ENCODE measurements at places on chromosomes 2 and 18.

- no peaks in the 10 kb centered on the region for H3K36me3 ChIP-seq
- H3K27ac ChIP-seq: no peak overlapping the region
- H3K4me1 ChIP-seq: no peaks in the 10 kb centered on the region
- H3K27me3 ChIP-seq: no peaks in the 10 kb centered on the region
Measured at GRCh38 chr2:166984188-166984587, 95.9 kb downstream of the XIRP2 start.

DNA sequence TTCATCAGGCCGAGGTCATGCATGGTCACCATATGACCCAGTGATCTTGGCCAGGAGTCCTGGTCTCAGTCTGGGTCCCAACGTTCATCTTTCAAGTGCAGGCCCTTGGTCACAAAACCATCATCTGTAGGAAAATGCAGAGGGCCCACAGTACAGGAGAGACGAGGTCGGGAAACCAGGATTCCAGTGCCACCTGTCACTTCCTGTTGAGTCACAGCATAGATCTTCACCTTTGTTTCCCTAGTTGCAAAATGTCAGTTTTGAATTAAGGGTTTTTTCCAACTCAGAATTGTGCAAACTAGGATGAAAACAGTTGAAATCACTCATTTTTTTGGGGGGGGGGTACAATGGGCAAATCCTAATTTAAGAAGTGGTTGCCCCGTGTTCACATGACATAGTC, 162.2 kb downstream of the INSIG2 start:
- no peaks in the 10 kb centered on the region for H3K4me1 ChIP-seq
- no peak for DNase-seq
- H3K4me3 ChIP-seq: no peak overlapping the region
- no peak overlapping the region for H3K27ac ChIP-seq

GRCh38 chr2:1011006-1011405, 60.4 kb downstream of the SNTG2 start:
- H3K27me3 ChIP-seq: no peaks in the 10 kb centered on the region
- DNase-seq: no peak
- H3K36me3 ChIP-seq: no peaks in the 10 kb centered on the region
- H3K4me1 ChIP-seq: no peaks in the 10 kb centered on the region
- no peak overlapping the region for H3K27ac ChIP-seq

DNA sequence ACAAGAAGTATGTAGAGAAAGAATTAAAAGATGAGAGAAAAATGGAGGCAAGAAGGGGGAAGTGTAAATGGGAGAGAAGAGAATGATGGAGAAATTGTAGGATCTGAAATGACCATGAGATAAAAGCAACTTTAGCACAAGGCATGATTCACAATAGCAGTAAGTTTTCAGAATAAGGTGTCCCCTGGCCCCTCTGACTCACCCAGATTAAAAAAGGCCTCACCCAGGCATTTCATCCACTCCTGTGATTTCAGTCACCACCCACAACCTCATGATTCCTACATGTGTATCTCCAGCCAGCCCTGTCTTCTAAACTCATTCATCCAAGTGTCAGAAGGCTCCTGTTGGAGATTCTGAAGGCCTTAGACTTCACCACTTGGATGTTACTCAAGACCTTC, 56.6 kb downstream of the SP100 start:
- no peak overlapping the region for H3K4me3 ChIP-seq
- peak overlapping the region; percentile 58 for H3K27ac ChIP-seq
- DNase-seq: no peak
- H3K27me3 ChIP-seq: no peaks in the 10 kb centered on the region

GRCh38 chr2:218858138-218858445, 1.5 kb upstream of the WNT6 start:
- no peak overlapping the region for H3K4me3 ChIP-seq
- peaks cover 6% of the 10 kb centered on the region for H3K4me1 ChIP-seq
- DNase-seq: no peak
- H3K27me3 ChIP-seq: peaks cover 90% of the 10 kb centered on the region
- H3K27ac ChIP-seq: no peak overlapping the region

DNA sequence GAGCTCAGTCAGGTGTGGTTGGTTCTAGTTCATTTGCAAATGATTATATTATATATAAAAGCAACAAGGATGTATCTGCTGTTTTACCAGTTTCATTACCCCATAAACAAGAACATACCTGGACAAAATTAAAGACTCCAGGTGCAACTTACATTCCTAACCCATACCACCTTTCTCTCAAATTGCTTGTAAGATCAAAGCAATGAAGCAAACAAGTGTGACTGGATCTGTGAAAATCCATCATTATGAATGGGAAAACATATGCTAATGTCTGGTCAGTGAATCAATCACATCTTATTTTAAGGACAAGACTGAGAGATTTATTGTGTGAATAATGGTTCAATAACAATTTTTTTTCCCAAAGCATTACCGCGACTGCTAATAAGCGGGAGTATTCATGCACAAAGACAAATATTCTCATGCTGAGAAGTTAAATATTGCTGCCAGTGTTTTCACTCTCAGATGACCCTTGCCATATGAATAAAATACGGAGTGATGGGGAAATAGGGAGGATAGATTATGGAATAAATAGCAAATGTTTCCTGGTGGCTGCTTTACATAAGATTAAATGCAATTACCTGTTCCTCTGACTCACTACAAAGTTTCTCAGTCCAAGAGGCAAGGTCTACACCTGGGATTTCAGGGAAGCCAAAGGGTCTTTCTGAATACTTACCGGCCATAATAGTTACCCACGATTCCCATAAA, 59.3 kb downstream of the WDR75 start:
- H3K27me3 ChIP-seq: no peaks in the 10 kb centered on the region
- DNase-seq: no peak
- H3K27ac ChIP-seq: no peak overlapping the region
- H3K4me3 ChIP-seq: no peak overlapping the region

DNA sequence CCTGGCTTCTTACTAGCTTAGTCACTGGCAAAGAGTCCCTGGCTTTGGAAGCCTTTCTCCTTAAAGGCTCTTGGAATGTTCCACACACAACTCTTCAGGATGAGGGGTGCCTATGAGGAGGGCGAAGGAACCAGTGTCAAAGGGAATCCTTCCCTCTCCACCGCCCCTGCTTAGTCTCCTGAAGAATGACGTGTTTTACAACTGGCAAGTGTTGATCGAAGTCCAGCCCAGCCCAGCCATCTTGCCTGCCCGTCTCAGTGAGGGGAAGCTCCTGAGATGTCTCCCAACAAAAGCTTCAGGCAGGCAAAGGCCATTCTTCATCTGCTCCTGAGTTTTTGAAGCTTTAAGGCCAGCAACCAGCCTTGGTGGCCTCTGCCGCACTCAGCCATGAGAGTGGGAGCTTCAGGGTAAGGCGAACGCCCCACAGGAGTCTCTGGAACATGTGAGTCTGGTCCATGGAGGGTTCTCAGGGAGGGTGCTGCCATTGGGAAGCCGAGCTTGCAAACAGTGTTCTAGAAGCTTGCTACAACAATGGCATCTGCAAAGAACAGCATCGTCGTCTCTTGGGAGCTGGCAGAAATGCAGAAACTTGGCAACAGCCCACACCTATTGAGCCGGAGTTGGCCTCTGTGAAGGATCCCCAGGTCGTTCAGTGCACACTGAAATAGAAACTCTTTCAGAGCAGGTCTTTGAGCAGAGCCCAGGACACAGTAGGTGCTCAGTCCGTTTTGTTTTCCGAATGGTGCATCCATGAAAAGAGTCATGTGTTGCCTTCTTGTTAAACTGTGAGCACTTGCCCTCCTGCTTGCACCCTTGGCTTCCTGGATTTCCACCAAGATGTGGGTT, 220.7 kb downstream of the SEPTIN10 start:
- no peak for DNase-seq
- no peak overlapping the region for H3K4me3 ChIP-seq
- peaks cover 21% of the 10 kb centered on the region for H3K27me3 ChIP-seq
- no peak overlapping the region for H3K27ac ChIP-seq

DNA sequence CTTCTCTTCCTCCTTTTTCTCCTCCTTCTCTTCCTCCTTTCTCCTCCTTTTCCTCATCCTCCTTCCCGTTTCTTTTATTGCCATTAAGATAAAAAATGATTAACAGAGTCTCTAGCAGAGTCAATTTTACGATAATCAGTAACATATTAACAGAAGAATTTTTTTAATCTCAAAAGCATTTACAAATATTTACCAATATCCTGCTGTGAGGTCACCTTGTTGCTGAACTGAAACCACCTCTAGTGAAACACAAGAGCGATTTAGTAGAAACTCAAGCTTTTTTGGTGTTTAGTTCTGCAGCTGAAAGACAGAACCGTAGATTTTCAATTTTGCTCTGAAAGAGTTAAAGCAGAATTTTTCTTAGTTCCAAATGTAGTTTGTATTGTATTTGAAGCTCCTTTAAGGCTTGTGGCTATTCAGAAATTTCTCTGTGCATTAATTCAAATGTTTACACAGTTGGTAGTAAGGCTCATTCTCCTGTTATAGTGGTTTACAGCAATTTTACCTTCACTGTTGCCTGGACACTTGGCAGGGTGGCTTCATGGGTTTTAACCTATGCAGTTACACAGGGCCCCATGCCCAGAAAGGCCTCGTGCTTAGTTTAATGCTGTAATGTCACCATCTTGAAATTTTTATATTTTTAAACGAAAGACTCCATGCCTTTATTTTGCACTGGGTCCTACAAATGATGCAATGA, 1106.6 kb upstream of the FAM98A start:
- no peak overlapping the region for H3K4me3 ChIP-seq
- no peaks in the 10 kb centered on the region for H3K27me3 ChIP-seq
- H3K4me1 ChIP-seq: no peaks in the 10 kb centered on the region

DNA sequence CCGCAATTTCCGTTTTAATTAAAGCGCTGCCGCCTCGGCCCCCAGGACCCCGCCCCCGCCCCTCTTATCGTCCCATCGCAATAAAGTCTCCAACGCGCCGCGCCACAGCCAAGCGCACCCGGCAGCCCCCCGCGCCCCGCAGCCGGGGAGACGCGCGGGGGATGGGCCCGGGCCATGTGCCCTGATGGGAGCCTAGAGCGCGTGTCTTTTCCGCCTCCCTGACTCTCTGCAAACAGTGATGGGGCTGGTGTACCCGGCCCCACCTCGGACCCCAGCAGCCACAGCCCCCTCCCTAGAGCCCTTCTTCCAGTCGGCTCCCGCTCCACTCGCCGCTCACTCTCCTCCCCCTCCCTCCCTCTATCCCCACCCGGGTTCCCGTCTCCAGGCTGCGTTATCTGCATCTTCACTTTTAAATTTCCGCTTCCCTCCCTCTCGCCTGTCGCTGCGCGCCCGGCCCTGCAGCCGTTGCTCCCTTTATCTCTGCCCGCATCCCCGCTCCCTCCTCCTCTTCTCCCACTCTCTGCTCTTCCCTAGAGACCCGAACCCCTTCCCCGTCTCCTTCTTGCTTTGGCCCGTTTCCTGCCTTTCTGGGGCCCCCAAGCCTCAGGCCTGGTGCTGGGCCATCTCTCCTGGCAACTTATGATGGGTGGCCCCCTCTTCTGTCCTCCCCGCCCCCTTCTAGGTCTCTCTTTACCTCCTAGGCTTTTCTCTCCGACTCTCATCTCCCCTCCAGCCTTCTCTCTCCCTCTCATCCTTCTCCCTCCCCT, 524 bp upstream of the FEV start:
- peaks cover 37% of the 10 kb centered on the region for H3K4me1 ChIP-seq
- H3K4me3 ChIP-seq: no peak overlapping the region
- H3K36me3 ChIP-seq: no peaks in the 10 kb centered on the region
- no peak for DNase-seq

- no peak overlapping the region for H3K4me3 ChIP-seq
- no peak for DNase-seq
- H3K27me3 ChIP-seq: no peaks in the 10 kb centered on the region
- no peaks in the 10 kb centered on the region for H3K36me3 ChIP-seq
Measured at GRCh38 chr2:53460347-53460746, 307.3 kb upstream of the CHAC2 start.

DNA sequence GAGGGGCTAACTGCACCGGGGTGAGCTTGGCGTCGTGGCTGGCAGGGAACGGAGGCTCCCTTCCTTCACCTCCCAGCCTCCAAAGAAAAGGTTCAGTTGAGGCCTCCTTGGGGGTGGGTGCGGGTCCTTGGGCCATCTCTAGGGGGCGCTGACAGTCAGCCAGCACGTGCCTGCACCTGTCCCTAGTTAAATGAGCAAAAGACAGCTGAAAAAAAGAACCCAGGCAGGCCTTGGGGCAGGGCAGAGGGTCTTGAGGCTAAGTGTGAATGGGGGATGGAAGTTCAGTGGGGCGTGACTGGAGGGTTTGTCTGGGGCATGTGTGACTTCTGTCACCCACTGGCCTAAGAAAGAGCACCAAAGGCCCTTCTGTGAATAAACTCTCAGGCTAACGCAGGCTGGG, 56.4 kb downstream of the ZFP36L2 start:
- DNase-seq: peak; percentile 35
- no peaks in the 10 kb centered on the region for H3K36me3 ChIP-seq
- peak overlapping the region; percentile 100 for H3K27ac ChIP-seq

- H3K27ac ChIP-seq: no peak overlapping the region
- no peak for DNase-seq
- no peak overlapping the region for H3K4me3 ChIP-seq
- no peaks in the 10 kb centered on the region for H3K4me1 ChIP-seq
- H3K36me3 ChIP-seq: no peaks in the 10 kb centered on the region
Measured at GRCh38 chr18:59386909-59387686, 28.0 kb upstream of the LMAN1 start.

GRCh38 chr2:31227711-31228125, 6.2 kb upstream of the EHD3 start:
- DNase-seq: no peak
- H3K4me1 ChIP-seq: no peaks in the 10 kb centered on the region
- no peak overlapping the region for H3K4me3 ChIP-seq
- no peaks in the 10 kb centered on the region for H3K36me3 ChIP-seq
- no peaks in the 10 kb centered on the region for H3K27me3 ChIP-seq

DNA sequence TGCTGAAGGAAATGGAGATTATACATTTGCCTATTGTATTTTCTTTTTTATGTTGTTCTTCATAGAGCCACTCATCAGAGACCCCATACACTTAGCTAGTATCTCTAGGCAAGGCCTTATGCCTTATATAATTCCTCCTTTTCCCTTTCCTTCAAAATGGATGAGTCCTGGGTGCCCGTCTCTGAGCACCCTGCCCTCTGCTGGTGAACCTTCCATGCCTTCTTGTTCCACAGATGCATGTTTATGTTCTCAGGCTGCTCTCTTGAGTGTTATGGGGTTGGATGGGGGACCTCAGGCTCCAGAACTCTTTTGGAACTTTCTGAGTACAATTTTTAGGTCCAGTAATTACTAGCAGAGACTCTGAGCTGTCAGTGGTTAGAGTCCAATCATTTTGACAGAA, 368.6 kb upstream of the SPRED2 start:
- no peaks in the 10 kb centered on the region for H3K27me3 ChIP-seq
- no peaks in the 10 kb centered on the region for H3K4me1 ChIP-seq
- no peak overlapping the region for H3K4me3 ChIP-seq
- DNase-seq: no peak

- no peaks in the 10 kb centered on the region for H3K27me3 ChIP-seq
- peaks cover 5% of the 10 kb centered on the region for H3K4me1 ChIP-seq
- no peaks in the 10 kb centered on the region for H3K36me3 ChIP-seq
- DNase-seq: no peak
- no peak overlapping the region for H3K27ac ChIP-seq
- H3K4me3 ChIP-seq: no peak overlapping the region
Measured at GRCh38 chr2:173137610-173138009, 62.0 kb downstream of the MAP3K20 start.
